NCI-H1048 (cell line): ENCODE measurements at places on chromosomes 6 and 20.

DNA sequence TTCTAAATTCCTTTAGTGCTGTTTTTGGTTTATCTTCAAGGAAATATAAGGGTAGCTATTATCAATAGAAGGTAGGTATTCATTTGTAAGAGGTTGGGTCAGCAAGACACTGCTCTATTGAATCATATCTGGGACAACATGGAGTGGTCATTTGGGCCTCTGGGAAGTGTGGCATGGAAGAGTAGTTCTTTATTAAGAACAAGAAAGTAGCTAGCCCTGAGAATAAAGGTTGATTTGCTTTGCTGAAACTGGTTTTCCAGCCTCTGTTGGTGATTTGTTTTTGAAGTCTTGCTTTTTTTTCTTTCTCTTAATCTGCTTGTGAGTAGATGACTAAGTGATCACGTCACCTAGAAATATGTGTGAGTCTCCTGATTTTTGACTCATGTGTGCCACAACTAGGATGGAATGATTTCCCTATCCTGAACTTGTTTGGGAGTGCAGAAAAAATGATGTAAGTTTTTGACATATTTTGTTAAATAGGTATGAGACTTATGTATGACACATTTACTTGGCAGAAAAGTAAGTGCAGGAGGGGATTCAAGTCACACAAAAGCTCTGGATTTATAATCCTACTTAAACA is 381.8 kb downstream of the CENPW start:
- DNase-seq = no peak

- DNase-seq = no peak
These were observed 56.0 kb downstream of the TGM2 start for GRCh38 chr20:38108986-38109541.

DNA sequence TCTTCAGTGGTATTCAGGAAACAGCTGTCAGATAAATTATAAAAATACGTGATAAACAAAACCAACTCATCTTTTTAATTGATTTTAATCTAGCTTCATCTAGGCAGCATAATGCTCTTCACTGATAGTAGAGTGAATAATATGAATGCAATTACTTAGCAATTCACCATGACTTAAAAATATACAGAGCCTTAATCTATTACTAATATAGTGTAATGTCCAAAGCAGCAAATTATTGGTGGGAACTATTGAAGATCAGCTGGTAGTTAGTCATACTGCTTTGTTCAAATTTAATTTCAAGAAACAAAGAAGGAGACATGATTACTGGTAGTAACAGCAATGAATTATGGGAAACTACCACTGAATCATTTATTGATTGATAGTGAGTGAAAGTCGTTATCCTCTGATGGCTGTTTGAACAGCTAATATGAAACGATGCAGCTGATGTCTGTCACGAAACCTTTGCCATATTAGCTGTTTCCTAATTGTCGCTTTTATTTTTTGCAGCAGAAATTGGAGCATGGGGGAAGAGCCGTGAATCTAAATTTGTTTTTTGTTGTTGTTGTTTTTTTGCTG is 99.2 kb downstream of the NKAIN2 start:
- no peak for DNase-seq

DNA sequence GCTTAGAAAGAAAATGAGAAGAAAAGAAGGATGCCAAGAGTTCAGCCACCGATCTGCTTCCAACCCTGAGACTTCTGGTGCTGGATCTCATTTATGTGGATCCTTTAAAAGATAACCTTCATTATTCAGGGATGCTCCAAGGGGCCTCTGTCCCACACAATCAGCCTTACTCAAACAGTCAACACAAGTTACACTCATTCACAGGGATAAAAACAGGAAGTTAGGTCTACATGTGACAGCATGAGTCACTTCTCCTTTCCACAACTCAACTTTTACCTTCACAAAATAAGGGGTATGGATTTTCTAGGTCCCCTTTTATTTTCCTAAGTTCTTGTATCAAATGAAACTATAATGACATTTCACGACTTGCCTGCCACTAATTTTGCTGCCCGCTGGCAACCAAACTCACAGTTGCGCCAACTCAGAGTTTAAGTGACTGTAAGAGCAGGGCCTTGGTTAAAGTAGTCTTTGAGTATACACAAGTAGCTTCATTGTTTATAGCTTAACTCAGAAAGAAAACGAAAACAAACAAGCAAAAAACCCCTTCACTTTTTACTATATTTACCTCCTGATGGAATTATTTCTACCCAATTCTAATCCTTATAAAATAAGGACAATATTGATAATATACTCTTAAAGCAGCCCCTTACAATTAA is 278.8 kb upstream of the RUNX2 start:
- DNase-seq = no peak

DNA sequence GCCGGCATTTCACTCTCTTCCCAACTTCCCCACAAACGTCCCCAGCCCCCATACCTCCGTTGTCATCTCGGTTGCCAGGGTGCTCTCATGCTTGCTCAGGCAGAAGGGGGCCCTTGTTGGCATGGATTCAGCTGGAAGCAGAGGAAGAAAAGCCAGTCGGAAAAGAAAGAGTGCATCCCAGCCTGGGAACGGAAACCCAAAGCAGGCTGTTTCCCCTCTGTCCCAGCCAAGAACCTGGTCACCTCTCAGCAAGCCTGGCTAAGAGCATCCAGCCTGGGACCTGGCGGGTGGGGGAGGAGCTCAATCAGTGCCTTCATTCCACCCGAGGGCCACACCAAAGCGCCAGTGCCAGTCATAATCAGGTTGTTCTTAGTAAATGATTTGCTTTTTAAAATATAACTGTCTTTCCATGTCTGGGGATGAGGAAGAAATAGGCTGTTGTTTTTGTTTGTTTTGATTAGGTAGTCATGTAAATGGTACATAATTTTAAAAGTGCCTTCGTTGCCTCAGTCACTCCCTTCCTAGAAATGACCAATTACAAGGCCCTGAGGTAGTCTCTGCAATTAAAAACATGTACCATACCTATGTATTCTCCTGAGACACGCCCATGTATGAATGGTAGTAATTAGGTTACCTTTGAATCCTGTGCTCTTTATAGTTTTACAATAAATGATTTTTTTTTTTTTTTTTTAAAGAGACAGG is 21.1 kb downstream of the CHMP4B start:
- DNase-seq = no peak

GRCh38 chr20:23161244-23161891 is 75.2 kb upstream of the CD93 start:
- no peak for DNase-seq

GRCh38 chr20:38094373-38094891 is 60.9 kb downstream of the RPRD1B start:
- DNase-seq = no peak

DNA sequence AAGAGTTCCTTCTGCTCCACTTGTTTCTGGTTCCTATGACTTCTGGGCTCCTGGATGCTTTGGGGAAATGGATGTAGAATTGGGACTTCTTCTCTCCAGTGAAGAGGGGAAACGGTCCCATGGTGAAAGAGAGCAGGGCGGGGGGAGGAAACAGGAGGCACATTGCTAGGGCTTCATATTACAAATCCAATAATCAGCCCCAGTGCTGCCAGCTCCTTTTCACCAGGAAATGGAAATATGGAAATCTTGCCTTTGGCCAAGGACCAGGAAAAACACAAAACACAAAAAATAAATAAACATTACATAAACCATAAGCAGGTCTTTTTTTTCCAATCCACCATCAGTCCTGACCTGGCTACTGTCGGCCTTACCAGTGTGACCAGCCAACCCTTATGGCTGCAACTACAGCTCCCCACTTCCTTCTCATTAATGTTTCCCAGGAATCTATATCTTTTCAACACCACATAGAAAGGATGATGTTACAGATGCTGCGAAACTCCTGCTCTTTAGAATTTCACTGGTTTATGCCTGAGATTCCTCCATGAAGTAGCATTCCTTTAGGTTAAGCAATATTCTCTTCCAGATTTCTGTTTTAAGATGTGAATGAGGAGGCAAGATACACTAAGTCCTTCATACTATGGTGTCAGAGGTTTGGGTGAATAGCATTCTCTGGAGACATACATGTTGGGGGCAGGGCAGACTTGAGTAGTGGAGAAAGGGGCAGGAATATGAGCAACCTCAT is 2.0 kb downstream of the PI3 start:
- peak; percentile 46 for DNase-seq

DNA sequence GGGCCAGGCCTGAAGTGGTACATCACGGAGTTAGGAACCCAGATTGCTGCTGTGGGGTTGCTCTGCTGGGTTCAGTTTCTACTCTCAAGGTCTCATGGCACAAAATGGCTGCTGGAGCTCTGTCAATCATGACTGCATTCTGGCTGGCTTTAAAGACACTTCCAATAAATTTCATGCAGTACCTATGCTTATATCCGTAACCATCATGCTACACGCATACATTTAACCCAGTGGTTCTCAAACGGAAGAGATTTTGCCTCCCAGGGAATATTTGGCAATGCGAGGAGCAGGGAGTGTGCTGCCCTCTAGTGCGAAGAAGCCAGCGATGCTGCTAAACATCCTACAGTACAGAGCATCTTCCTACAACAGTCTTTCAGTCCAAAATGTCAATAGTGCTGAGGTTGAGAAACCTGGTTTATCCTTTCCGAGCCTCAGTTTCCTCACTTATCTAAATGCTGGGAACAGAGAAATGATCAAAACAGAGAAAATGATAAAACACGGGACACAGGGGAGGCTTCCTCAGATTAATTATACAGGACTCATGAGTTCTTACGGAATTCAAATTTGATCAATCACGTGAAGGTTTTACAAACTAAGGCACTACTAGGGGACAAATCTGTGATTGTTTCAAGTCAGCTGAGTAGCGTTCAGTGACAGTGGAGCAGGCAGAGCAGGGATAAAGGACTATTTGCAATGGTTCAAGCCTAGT is 9.6 kb upstream of the SLC2A10 start:
- DNase-seq = no peak

DNA sequence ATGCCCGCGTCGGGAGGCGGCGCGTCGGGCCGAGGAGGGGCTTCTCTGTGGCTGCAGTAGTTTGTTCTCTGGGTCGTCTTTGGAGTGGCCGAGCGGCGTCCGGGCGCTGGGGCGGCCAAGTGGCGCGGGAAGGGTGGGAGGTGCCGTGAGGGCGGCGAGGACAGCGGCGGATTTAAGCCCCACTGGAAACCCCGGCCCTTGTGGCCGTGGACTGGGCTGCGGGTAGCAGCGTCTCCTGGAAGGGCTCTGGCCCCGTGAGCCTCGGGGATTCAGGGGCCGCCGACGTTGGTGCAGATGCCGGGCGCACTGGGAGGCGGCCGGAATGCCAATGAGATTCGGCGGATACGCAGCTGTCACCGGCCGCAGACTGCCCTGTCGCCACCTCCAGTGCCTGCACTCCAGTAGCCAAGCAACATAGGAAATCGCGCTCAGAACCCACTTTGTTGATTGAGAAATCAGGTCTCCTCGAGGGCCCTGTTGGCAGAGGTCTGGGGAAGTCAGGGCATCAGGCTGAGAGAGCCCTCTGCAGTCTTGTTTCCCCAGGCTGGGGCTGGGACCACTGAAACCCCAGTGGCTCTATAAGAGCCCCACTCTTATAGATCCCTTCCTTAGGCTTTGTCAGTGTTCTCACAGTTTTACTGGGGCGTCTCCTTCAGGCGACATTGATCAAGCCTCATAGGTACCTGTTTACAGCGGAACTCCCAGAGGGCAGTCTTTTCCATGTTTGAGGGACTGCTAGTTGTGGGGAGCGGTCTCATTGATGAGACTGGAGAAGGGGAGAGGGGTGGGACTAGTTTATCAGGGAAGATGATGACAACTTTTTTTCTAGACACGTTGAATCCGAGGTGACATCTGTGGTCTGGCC is 642 bp downstream of the GZF1 start:
- DNase-seq = no peak

GRCh38 chr6:1962201-1962600 is 283.2 kb downstream of the GMDS start:
- no peak for DNase-seq

GRCh38 chr6:35534407-35535170 is 21.9 kb upstream of the TULP1 start:
- DNase-seq = no peak

DNA sequence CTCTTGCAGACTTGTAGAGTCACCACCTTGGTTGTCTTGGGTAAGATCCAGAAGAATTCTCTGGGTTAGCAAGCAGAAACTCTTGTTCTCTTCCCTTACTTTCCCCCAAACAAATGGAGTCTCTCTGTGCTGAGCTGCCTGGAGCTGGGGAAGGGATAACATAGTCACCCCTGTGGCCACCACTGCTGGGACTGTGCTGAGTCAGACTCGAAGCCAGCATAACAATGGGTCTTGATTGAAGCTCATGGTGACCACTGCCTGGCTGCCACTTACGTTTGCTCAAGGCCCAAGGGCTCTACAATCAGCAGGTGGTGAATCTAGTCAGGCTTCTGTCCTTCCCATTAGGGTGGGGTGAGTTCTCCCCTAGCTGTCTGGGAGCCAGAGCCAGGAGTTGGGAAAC is 15.4 kb upstream of the ERVFRD-1 start:
- no peak for DNase-seq

DNA sequence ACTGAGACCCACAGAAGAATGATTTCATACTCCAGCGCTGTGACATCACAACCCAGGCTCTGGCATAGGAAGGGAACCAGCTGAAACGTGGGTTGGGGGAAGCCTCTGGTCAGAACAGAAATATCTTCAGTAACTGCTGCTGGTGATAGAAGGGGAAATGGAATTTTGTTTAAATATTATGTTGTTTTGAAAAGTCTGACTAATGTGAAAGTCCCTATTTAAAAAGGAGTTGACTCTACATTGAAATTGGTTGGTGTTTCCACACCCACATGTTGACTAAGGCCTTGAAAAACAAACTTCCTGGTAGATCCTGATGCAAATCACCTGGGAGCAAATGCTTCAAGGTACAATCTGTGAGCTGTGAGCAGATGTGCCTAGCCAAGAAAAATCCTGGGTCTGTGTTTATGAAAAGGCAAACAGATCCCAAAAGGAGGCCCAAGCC is 24.5 kb upstream of the TCP11 start:
- DNase-seq = no peak

DNA sequence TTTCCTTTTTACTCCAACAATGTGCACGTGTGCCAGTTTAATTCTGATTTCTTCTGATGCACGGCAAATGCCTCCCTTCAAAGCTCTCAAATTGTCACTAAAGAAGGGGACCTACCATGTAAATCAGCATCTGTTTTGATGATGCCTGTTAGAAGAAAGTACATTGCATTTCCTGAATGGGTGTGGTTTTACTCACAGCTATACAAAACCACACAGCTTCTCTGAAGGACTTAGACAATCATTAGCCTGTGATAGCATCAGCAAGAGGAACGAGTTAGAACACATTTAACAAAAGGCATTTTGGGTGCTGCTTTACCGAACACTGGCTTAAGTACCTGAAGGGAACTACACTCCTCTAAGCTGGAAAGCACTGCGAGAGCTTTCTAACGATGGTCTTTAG is 109.4 kb downstream of the ATXN1 start:
- no peak for DNase-seq

- no peak for DNase-seq
These were observed 36.6 kb downstream of the AIG1 start for GRCh38 chr6:143097224-143097795.

GRCh38 chr6:49462599-49462926 is 490 bp downstream of the MMUT start:
- DNase-seq = no peak
